GM04503 (cell line): ENCODE measurements at places on chromosomes 3 and 15.

GRCh38 chr3:179348325-179349013, 960 bp downstream of the MFN1 start:
- DNase-seq: no peak

GRCh38 chr3:120022729-120023128, 71.5 kb downstream of the GSK3B start:
- no peak for DNase-seq

DNA sequence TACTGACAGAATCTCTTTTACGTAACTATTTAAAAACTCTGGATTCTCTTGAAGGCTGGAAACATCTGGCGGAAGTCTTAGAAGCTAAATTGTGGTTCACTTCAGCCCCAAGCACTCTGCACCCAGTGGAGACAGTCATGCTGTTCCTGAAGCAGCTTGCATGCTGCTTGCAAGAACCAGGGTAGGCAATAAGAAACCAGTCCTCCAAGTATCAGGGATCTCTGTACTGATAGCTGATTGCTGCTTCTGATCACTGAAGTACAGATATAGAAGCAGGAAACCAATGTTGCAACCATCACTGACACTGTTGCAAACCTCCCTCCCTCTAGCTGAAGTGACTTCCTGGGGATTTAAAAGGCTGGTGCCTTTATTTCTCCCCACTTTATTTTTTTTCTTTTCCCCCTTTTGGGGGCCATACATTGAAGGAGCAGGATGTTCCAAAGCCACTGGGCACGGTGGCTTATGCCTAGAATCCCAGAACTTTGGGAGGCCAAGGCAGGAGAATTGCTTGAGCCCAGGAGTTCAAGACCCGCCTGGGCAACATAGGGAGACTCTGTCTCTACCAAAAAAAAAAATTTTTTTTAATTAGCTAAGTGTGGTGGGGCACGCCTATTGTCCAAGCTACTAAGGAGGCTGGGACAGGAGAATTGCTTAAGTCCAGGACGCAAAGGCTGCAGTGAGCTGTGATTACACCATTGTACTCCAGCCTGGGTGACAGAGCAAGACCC, 15.3 kb downstream of the SPCS1 start:
- DNase-seq: no peak

GRCh38 chr3:30289766-30290165, 316.6 kb upstream of the TGFBR2 start:
- no peak for DNase-seq

GRCh38 chr3:48960841-48961413, 29.1 kb upstream of the P4HTM start:
- no peak for DNase-seq

DNA sequence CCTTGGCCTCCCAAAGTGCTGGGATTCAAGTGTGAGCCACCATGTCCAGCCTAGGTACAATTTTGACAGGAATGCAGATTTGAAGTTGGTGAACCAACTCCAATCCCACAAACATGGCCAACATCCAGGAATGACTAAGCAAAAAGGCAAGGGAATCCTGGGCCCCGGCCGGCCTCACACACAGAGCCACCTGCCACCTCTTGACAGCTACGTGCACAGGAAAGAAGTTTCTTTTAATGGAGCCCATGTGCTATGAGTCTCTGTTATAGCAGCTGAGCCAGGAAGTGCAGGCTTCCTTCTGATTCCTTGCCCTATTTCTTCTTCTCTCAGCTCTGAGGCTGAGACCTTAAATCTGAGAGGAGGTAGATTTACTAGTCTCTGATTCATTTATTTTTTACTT, 8.8 kb downstream of the TMEM40 start:
- peak; percentile 52 for DNase-seq

DNA sequence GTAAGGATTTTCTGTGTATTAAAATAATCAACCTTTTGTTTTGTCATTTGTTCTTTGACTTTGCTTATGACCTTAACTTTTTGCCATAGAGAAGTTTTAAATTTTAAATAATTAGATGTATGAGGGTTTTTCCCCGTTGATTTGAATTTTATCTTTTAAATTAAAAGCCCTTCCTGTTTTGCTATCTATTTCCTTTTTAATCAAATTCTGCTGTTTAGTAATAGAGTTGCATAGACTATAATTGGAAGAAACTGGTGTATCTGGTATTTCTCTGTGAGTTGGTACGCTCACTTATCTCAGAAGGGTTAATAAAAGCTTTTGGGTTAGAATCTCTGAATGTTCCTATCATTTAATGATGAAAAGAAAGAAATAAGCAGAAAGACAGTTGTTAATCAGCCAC, 82.2 kb downstream of the LRRC3B start:
- no peak for DNase-seq

GRCh38 chr3:195025884-195026200, 245.1 kb downstream of the XXYLT1 start:
- no peak for DNase-seq
